Mesendoderm (in vitro differentiated cells): ENCODE measurements at places on chromosomes 7 and 10.

GRCh38 chr7:27172315-27172774, 1.8 kb downstream of the HOXA10 start:
- no peak overlapping the region for H3K27ac ChIP-seq
- no peaks in the 10 kb centered on the region for H3K36me3 ChIP-seq
- DNase-seq = no peak
- H3K4me1 ChIP-seq = no peaks in the 10 kb centered on the region
- H3K27me3 ChIP-seq = peaks cover 90% of the 10 kb centered on the region

DNA sequence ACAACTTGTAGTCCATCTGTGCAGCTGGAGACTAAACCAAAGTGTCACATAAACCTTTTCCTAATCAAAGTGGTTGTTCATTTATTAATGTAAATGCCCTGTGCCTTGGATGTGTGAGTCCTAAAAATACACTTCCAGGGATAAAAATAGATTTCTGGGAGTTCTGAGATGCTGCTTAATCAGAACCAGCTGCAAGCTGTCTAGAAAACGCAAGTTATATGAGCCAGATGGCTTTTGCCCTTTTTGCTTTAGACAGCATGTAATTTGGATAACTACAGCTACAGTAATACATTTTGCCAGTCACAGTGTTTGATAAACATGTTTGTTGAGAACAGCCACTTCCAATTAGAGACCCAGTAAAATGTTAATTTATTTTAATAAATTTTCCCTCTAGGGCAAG, 185.1 kb upstream of the PRPS1L1 start:
- no peak for DNase-seq
- H3K4me1 ChIP-seq = no peaks in the 10 kb centered on the region
- no peak overlapping the region for H3K27ac ChIP-seq

DNA sequence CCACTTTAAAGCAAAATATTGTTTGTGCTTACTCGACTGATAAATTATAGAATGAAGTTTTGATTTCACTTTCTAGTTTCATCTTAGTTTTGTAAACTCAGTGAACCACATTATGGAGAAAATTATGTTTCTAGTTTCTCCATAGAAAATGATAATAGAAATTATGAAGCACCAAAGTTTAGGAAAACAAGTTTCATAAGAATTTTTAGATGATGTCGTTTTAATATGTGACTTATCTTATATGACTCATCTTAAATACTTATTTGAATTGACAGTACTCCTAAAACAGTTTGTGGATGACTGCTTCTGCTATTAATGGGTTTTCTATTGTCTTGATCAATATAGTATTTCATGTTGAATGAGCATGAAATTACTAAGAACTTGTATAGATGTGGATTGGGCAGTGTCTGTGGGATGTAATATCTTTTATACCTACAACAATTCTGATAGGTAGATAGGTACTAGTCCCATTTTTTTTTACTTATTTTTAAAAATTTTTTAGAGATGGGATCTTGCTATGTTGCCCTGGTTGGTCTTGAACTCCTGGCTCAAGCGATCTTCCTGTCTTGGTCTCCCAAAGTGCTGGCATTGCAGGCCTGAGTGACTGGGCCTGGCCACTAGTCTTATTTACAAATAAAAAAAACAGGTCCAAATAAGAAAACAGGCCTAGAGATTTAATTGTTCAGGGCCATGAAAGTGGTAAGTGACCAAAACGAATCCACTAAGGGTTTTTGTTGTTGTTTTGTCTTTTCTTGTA, 3.7 kb downstream of the HBP1 start:
- H3K4me3 ChIP-seq = no peak overlapping the region
- no peak overlapping the region for H3K27ac ChIP-seq
- H3K27me3 ChIP-seq = no peaks in the 10 kb centered on the region
- no peak for DNase-seq
- H3K4me1 ChIP-seq = no peaks in the 10 kb centered on the region

GRCh38 chr7:117704063-117704462, 169.2 kb downstream of the CTTNBP2 start:
- H3K4me1 ChIP-seq = no peaks in the 10 kb centered on the region
- no peak overlapping the region for H3K27ac ChIP-seq
- no peaks in the 10 kb centered on the region for H3K36me3 ChIP-seq
- no peak overlapping the region for H3K4me3 ChIP-seq
- DNase-seq = no peak

DNA sequence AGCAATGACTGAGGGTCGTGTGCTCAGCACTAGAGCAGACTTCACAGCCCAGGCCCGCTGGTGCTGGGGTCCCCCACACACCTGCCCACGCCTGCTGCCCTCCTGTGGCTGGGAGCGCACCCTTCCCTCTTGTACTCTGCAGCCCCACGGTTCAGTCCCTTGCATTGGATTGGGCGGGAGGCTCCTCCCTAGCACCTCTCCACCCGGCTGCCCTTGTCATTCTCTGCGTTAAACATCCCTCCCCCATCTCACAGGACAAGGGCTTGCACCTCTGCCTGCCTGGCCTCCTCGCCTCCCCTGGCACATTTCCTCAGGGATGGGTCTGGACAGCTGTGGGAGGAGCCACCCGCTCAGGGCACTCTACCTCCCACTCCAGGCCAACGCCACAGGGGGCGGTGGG, 68.6 kb downstream of the ALOX5 start:
- no peaks in the 10 kb centered on the region for H3K27me3 ChIP-seq
- no peak overlapping the region for H3K27ac ChIP-seq

DNA sequence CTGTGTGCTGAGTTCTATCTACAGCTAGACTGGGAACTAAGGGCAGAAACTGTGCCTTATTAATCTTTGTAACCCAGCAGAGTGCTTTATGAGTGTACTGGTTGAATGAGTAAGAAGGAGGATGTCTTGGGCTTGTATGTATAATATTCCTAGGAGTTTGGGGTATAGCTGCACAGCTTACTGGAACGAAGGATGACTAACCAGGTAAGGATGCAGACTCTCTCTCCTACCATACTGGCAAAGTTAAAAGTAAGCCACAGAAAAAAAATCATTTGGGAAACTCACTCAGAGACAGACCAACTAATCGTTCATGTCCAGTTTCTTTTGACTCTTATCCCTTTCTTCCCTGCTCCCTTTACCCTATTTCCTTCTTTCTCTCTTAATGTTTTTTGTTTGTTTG, 1.4 kb upstream of the DHTKD1 start:
- peaks cover 7% of the 10 kb centered on the region for H3K4me1 ChIP-seq
- no peak overlapping the region for H3K27ac ChIP-seq
- H3K27me3 ChIP-seq = no peaks in the 10 kb centered on the region
- no peaks in the 10 kb centered on the region for H3K36me3 ChIP-seq

DNA sequence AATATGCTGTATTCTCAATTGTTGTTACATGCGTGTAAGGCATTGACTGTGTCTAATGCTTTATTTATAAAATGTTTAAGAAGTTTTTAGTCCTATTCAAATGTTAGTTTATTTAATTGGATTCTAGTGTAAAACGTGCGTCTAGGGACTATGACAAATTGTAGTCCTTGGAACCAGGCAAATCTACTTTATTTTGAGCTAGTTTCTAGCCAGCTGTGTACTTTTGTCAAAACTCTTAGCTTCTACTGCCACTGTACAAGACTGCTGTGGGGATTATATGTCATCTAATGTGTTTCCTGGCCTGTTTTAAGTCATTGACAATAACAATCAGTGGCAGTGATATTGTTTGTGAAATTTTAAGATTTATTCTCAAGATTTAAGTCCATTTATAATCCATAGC, 220.5 kb upstream of the SEMA3D start:
- no peak overlapping the region for H3K27ac ChIP-seq
- H3K4me3 ChIP-seq = no peak overlapping the region
- H3K27me3 ChIP-seq = no peaks in the 10 kb centered on the region
- H3K36me3 ChIP-seq = no peaks in the 10 kb centered on the region
- no peaks in the 10 kb centered on the region for H3K4me1 ChIP-seq

DNA sequence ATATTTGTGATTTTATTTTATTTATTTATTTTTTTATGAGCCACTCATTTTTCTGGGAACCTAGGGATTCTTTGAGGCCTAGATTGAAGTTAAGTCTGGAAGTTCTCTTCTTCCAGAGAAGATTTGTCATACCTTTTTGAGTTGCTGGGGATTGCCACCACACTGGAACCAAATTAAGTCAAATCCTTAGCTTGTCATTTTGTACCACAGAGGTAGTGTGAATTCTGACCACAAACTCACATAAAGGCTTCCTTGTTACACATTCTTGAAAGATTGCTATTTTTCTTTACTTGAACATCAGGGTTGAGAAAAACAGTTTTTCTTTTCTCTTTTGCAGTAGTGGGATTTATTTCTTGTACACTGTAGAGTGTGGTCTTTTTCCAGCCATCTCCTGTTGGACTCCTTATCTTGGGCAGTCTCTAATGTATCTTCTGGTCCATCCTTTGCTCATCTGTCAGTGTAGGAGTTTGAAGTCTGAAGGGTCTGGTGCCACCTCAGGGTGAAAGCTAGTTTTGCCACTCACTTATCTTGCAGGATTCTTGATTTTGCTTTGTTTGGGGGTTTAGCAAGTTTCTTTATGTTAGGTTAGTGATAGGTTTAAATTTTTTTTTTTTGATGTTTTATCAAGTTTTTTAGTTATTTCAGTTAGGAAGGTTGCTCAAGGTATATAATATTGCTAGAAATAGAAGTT, 24.8 kb downstream of the PCBD1 start:
- no peak overlapping the region for H3K27ac ChIP-seq
- no peaks in the 10 kb centered on the region for H3K36me3 ChIP-seq
- no peak for DNase-seq

- H3K27me3 ChIP-seq = peaks cover 4% of the 10 kb centered on the region
- H3K27ac ChIP-seq = peak overlapping the region; percentile 94
- peak overlapping the region; percentile 76 for H3K4me3 ChIP-seq
Measured at GRCh38 chr7:42237811-42238541, 967 bp upstream of the GLI3 start.

DNA sequence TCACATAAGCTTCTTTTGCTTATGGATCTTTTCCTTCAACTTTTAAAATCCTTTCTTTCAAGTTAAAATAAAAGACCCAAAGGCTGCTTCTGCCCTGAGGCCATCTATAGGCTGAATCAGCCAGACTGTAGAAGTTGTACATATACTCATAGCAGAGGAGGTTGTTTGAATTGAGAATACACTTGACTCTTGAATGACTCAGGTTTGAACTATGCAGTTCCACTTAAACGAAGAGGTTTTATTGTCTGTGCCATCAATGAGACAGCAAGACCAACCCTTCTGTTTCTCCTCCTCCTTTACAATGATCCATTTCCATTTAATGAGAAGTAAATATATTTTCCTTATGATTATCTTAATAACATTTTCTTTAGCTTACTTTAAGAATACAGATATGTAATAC, 5.8 kb downstream of the ZNF365 start:
- peaks cover 2% of the 10 kb centered on the region for H3K27me3 ChIP-seq
- H3K4me1 ChIP-seq = no peaks in the 10 kb centered on the region
- no peak overlapping the region for H3K27ac ChIP-seq

GRCh38 chr10:115710136-115710535, 562.9 kb downstream of the GFRA1 start:
- no peak for DNase-seq
- H3K4me1 ChIP-seq = no peaks in the 10 kb centered on the region
- H3K27ac ChIP-seq = no peak overlapping the region
- H3K27me3 ChIP-seq = no peaks in the 10 kb centered on the region
- no peak overlapping the region for H3K4me3 ChIP-seq

GRCh38 chr7:158281441-158281840, 306.2 kb downstream of the PTPRN2 start:
- no peaks in the 10 kb centered on the region for H3K4me1 ChIP-seq
- no peak for DNase-seq
- H3K27me3 ChIP-seq = no peaks in the 10 kb centered on the region
- H3K27ac ChIP-seq = no peak overlapping the region
- H3K4me3 ChIP-seq = no peak overlapping the region
- no peaks in the 10 kb centered on the region for H3K36me3 ChIP-seq

DNA sequence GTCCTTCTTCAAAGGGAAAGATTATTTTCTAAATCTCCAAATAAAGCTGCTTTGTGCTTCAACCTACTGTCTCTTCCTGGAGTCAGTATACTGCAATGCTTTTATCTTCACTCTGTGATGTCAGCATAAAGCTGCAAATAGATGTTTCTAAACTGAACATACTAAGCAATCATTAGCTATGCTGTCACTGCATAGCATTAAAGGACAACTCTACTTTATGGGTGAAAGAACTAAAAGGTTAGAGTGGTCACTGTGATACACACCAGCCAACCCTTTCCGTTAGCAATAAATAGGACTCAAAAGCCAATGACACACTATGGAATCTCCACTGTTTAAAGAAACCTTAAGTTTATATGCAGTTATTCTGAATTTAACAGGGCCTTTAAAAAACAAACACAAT, 1.8 kb downstream of the CCDC186 start:
- no peaks in the 10 kb centered on the region for H3K27me3 ChIP-seq
- H3K4me1 ChIP-seq = no peaks in the 10 kb centered on the region
- no peak for DNase-seq
- H3K4me3 ChIP-seq = no peak overlapping the region

- H3K4me3 ChIP-seq = no peak overlapping the region
- DNase-seq = peak; percentile 72
- no peaks in the 10 kb centered on the region for H3K27me3 ChIP-seq
- H3K27ac ChIP-seq = no peak overlapping the region
Measured at GRCh38 chr10:132387764-132388210, 9.2 kb upstream of the PWWP2B start.

DNA sequence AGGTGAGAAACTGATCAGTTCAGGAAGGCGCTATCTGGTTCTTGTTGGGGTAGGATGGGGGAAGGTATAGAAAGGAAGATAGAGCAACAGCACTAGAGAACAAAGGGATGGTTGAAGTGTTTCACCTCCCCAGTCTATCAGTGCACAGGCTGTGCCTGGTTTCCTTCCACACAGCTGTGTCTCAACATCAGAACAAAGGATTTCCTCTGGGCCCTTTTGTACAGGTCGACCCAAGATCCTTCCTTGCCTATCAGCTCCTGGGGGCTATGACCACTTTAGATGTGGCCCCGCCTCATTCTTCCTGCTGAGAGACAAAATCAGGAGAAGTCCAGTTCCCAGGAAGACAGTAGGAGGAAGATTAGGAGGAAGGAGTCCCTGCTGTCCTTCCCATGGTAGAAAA, 65.6 kb downstream of the NAMPT start:
- H3K4me1 ChIP-seq = peaks cover 2% of the 10 kb centered on the region
- H3K4me3 ChIP-seq = no peak overlapping the region
- no peak overlapping the region for H3K27ac ChIP-seq
- no peak for DNase-seq
- no peaks in the 10 kb centered on the region for H3K36me3 ChIP-seq
- no peaks in the 10 kb centered on the region for H3K27me3 ChIP-seq

- H3K4me1 ChIP-seq = no peaks in the 10 kb centered on the region
- no peak overlapping the region for H3K4me3 ChIP-seq
- H3K27me3 ChIP-seq = no peaks in the 10 kb centered on the region
- no peaks in the 10 kb centered on the region for H3K36me3 ChIP-seq
- no peak overlapping the region for H3K27ac ChIP-seq
Measured at GRCh38 chr10:58755340-58755610, 242.6 kb downstream of the BICC1 start.
